ENCODE measurements at places on chromosomes 3 and 15.

GRCh38 chr15:74795966-74796625 lies 14.2 kb downstream of the CSK start:
- no peak for DNase-seq

- DNase-seq: peak; percentile 80
Measured at GRCh38 chr3:48446425-48447193, at the start of gene ATRIP. ATRIP (plus strand) TSS chr3:48446737; CDS start chr3:48446846, 109 bp downstream.

DNA sequence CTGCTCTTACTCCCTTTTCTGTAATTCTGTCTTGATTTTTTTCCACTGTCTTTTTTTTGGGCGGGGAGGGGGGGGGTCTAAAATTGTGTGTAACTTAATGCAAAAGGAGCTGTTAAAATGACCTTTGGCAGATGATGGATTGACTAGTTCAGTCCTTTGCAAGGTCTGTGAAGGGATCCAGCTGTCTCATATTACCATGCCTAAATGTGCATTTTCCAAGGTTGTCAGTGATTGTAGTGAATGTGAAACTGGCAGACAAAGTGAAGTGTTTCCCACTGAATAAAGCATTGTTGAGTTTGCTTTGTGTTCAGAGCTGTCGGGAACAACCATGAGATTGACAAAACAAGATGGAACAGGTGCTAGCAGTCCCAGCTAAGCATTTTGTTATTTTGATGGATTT lies 110.1 kb upstream of the SKOR1 start:
- DNase-seq: peak; percentile 48

GRCh38 chr15:27714675-27715074 lies 384.4 kb downstream of the OCA2 start:
- no peak for DNase-seq

DNA sequence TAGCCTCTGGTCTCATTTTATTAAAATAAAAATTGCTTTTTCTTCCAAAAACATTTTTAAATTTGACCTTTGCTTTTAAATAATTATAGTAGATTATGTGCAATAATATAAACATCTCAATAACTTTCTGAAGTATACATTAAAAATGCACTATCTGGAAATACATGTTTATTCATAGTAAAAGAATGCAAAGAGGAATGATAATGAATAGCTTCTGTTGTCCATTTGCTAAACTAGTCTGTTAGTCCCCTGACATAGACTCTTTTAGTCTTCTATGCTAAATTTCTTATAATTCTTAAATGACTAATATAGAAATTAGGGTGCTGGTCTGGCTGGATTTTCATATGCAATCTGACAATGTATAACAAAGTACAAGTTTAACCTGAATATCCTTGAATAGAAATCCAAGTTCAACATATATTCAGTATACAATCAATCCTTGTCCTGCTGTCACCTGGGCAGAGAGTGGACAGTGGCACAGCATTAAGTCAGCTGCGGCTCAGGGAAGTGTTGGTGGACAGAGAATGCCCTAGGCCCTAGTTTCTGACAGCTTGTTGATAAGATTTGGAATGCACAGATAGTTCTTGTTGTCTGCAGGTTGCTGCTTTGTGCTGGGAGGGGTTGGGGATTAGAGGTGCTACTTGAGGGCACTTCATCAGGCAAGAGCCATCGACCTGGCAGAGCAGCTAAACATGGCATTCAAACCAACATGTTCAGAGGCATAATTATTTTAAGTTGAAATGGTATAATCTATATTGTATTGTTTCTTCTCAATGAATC lies 161.7 kb downstream of the MBNL1 start:
- no peak for DNase-seq

GRCh38 chr3:156461889-156462288 lies 93.0 kb downstream of the SSR3 start:
- no peak for DNase-seq

- no peak for DNase-seq
Measured at GRCh38 chr3:155491696-155492095, 198.2 kb upstream of the STRIT1 start.

DNA sequence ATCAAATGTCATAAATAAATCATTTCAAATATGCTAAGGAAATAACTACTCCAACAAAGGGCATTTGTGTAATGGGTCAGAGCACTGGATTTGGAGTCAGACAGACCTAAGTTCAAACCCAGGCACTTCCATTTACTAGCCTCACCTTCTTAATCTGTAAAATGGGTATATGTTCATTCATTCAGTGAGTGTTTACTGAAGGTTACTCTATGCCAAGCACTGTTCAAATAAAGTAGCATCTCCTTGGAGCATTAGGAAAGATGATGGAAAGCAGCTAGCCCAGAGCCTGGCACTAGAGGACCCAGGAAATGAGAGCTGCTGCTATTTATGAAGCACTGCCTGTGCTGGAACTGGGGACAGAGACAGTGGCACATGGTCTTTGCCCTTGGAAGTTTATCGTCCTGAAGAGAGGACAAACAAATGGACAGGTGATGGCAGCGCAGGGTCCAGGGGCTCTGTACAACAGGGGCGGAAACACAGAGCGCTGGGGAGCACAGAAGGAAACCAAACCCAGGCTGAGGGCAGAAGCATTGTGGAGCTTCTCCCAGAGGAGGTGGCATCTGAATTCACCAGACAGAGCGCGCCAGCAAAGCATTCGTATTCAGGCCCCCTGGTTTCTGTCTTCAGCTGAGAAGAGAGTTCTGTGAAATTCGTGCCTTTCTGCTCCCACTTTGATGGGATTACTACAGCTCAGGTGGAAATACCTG lies 19.0 kb downstream of the TM4SF4 start:
- DNase-seq: no peak

GRCh38 chr3:127632035-127632820 lies 3.2 kb downstream of the PODXL2 start:
- DNase-seq: no peak

DNA sequence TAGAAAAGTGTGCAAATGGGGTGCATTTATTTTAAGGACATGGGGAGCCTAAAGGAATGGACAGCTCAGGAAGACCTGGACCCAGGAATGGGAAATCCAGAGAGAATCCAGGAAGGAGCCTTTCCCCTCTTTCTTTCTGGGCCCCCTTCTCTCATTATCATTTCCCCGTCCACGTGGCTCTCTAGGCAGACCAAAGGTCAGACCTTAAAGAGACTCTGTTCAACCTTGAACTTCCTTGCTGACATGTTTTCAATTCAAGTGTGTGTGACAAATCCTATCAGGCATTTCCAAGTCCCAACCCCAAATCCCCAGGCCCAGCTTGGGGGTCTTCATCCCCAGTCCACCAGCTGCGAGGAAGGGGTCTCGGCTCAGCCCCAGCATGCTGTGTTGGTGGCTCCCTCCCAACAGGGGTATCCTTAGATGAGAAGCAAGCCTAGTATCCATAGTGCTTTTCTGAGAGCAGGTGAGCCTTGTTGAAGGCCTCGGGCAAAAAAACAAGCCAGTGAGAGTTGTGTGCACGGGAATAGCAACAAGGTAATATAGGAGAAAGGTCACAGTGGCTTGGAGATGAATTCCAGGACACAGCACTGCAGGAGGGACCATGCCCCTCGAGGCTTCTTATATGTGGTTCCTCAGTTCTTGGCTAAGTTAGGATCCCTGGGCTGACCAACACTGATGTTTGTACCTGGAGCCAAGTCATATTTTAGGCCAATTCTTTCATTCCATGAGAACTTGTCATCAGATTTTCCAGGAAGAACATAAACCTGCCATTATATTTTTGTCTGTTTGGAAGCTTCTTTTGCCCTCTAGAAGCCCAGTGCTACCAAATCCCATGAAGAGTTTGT lies 130.0 kb downstream of the ASB7 start:
- no peak for DNase-seq

- DNase-seq: no peak
Measured at GRCh38 chr3:43194490-43195114, 88.7 kb upstream of the POMGNT2 start.

- DNase-seq: peak; percentile 57
Measured at GRCh38 chr3:141738891-141739363, 829 bp downstream of the RNF7 start.

DNA sequence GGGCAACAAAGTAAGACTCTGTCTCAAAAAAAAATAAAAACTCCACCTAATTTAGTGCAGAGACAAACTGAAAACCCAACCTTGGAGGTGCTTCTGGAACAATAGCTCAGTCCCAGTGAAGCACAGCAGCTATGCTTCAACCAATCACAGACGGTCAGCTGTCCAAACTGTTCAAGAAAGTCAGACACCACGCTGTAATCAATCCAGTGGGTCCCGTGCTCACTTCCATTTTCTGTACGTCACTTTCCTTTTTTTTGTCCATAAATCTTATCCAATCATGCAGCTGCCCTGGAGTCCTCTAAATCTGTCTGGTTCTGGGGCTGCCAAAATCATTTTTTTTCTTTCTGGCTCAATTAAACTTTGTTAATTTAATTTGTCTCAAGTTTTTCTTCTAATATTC lies 93.6 kb upstream of the FAM174B start:
- no peak for DNase-seq

GRCh38 chr15:42727750-42728381 lies 9.1 kb downstream of the CDAN1 start:
- DNase-seq: no peak

DNA sequence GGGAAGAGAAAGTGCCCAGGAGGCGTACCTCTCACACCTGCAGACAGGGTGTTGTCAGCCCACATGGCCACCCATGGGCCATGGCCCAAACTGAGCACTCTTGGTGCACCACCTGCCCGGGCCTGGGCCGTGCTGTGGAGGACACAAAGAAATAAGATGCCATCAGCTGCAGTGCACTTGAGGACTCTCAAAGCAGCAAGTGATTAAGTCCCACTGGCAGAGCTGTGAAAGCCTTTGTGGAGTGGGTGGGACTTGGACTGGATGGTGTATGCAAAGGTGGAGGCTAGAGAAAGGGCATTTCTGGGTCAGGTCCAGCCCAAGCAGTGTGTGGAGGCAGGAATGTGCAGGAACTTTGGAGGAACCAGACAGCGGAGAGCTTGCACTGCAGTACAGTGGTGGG lies 122.3 kb downstream of the MEGF11 start:
- DNase-seq: no peak

DNA sequence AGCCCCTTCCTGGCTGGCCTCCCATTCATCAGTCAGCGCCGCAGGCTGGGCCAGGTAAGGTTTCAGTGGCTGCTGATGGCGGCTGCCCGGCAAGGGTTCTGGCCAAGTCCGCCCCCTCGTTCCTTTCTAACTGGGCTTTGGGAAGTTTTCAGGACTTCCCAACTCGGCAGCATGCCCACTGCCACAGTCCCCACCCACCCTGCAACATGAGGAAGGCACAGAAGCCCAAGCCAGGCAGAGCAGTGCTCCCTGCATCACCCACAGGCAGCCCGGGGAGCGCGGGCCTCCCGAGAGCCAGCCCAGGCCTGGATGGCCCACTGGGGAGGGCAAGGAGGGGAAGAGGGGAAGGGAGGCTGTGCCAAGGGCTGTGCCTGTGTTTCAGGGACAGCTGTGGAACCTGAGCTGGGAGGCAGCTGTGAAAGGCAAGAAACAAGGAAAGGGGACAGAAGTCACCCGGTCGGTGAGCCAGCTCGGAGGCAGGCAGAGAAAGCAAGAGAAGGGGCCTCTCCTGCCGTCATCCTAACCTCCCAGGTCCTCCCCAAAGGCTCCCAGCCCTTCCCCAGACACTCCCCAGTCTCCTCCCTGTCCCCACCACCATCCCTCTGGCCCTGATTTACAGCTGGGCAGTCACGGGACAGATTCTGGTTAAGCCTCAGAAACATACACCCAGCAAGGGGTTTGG lies 73.9 kb downstream of the CPN2 start:
- peak; percentile 86 for DNase-seq

- DNase-seq: no peak
Measured at GRCh38 chr15:60593170-60593478, 114.2 kb upstream of the ICE2 start.

DNA sequence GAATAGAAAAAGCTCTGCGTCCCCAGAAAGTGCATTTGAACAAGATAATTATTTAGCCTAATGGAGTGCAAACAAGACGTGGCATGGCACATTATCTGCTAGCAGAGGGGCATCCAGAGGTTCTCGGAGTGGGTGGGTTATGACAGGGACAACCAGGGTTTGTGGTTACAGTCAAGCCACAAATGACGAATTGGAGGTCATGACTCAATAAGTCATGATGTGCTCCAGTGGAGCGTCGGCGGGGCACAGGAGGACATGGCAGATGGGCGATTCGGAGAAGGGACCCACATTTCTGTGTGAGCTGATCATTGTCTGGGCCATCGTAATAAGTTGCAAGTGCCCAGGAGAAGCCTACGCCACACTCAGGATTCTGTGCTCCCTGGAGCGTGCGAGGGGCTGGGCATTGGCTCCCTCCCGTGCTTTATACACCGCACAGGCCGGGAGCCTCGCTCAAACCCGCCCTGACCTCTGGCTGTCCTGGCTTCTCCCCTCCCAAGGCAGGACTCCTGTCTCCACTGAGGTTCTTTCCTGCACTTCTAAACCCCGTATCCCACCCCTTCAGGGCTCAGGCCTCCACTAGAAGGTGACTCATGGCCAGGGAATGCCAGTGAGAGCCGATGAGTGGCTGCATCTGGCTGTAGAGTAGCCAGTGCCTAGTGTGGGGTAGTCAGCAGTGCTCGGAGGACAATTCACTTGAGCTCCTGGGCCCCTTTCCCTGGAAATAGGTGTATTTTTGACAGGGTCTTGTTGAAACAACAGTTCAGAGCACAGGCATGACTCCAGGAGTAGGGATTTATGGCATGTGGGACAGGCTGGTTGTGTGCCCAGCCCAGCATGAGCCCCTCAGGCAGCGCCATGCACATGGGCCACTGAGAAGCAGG lies 67.4 kb downstream of the GRIP2 start:
- peak; percentile 95 for DNase-seq

Data from fibroblast of lung (primary cell).